HTR-8/SVneo (cell line): ENCODE measurements at places on chromosomes 12 and 14.
A peak's percentile ranks its signal among the peaks of the same experiment; 100 is the strongest.

- no peak for DNase-seq
Observed at GRCh38 chr12:48221645-48222044, 18.6 kb upstream of the OR10AD1 start.

DNA sequence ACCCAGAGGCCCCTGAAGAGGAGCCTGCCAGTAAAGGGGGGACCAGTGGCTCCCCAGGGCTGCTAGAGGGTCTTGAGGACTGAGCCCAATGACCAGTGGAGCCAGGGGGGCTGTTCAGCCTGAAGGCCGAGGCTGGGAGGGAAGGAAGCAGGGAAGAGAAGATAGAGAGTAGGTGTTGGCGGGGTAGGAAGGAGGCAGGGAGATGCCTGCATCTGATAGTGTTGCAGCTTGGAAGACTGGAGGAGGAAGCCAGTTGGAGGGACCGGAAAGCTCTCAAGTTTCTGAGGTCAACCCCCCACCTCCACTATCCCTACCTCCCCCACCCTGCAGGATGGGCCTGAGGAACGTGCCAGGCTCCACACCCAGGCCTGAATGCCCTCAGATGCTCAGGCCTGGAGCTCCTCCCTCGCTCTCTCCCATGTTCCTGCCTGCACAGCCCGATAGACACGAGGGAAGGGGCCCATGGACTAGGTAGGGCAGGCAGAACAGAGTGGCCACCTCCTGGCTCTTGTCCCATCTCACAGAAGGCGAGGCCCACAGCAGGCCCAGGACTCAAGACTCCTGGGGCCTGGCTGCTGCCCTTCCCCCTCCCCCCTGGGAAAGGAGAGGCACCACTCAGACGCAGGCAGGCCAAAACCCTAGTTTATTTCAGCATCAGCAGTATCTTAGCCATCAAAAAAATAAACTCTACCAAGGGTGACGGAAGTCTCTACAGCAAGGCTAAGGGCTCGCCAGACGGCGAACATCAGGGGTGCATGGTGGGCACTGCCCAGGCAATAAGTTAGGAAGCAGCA is 3.4 kb downstream of the CKB start:
- no peak for DNase-seq

- no peak for DNase-seq
Observed at GRCh38 chr14:91750634-91751198, 18.8 kb upstream of the CATSPERB start.

DNA sequence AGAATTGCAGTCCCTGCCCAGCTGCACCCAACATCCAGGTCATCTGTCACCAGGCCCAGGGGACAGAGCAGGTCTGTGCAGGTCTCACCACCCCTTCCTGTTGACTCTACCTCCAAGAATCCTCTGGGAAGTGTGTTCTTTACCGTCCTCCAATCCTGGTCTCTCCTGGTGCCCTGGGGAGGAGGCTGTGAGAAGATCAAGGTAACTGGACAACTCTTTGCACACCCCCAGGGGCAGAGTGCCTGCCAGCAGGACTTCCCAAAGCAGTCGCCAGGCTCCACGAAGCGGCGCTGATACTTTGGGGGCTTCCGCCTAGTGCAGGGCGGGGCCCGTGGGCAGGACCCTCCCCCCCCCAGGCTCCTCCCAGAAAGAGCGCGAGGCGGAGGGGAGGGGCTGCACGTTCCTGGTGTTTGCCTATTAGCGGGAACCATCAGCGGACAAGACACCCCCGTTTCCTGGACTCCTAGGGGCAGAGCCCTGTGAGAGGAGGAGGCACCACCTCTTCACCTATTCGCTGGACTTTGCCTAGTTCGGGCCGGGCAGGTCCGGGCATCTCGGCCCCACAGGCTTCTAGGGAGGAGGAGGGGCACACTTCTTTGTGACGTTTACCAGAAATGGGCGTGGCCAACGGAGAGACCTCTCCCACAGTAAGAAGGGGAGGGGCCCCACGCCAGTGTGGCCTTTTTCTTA is 918.0 kb downstream of the AACS start:
- no peak for DNase-seq

- peak; percentile 9 for DNase-seq
Observed at GRCh38 chr14:34872822-34873588, 2.2 kb downstream of the BAZ1A start.

- DNase-seq: no peak
Observed at GRCh38 chr14:40213701-40214100, 781.5 kb upstream of the FBXO33 start.

DNA sequence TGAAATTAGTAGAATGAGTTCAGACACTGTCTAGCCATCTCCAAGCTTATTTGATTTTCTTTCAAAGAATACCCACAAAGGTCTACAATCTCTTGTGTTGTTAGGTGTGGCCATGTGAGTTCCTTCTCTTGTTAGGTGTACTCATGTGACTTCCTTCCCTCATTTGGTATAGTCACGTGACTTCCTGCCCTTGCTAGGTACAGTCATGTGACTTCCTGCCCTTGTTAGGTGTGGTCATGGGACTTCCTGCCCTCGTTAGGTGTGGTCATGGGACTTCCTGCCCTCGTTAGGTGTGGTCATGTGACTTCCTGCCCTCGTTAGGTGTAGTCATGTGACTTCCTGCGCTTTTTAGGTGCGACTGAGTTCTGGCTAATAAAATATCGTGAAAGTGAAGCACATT is 179.6 kb downstream of the TMX1 start:
- DNase-seq: no peak

GRCh38 chr14:58732387-58732786 is 94.6 kb downstream of the DACT1 start:
- DNase-seq: no peak

DNA sequence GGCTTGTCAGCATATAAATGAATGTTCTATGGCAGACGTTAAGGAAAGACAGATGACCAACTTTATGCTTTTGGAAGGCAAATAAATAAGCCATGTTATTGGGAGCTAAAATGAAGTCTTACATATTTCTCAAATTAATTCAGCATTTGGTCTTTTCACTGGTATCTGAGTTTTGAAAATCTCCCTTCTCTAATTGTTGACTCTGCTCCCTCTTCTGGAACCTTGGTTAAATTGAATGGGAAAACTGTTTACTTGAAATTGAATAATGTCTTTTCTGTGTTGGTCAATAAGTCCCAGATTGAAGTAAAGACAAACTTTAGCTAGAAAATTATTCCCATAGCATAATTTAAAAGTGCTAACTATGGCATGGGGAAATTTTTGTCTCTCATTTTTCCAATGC is 38.7 kb downstream of the LGR5 start:
- no peak for DNase-seq

DNA sequence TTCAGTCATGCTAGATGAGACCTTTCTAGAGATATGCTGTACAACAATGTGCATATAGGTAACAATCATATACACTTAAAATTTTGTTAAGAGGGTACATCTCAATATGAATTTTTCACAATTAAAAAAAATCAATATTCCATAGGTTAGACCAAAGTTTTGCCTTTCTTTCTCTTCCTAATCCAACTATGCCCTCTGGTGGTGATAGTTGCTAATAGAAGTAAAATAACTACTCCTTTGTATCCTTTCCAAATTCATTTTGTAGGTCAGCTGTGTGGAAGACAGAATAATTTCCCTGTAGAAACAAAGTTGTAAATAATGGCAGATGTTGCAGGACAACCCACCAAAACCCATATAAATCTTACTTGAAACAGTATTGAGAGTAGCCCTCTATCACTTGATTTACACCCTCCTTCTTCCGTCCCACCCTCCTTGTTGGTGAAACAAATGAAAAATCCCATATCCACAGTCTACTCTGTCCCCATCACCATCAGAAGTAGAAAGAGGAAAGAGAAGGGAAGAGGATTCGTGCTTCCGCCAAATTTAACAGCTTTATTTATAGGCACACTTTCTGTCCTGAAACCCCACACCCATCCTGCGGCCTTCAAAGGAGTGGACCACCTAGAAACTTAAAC is 34.2 kb upstream of the KICS2 start:
- peak; percentile 51 for DNase-seq

DNA sequence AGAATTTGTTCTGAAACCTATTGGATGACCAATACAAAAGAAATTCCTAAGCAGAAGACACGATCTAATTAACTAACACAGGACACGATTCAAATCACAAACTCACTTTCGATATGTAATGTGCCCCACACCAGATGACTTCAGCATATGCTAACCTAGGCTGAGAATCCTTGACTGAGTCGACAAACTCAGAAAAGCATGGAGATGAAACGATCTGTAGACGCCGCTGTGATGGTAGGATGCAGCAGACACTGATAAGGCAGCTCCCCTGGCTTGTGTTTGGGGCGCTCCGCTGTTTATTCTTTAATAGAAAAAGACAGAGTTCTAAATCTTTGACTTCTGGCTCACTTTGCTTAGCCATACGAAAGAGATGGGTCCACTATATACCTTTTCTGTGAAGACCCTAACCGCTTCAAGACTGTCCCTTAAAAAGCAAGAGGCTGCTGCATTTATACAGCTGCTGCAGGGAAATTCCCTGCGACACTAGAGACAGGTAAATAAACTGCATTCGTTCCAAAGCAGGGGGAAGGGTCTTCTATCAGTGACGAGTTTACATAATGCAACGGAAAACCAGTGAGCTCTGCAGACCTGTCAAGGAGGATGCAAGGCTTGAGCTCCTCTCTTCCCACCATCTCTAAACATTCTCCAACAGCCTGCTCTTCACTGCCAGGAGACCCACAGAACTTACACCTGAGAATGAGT is 929 bp downstream of the CHD8 start:
- DNase-seq: no peak

DNA sequence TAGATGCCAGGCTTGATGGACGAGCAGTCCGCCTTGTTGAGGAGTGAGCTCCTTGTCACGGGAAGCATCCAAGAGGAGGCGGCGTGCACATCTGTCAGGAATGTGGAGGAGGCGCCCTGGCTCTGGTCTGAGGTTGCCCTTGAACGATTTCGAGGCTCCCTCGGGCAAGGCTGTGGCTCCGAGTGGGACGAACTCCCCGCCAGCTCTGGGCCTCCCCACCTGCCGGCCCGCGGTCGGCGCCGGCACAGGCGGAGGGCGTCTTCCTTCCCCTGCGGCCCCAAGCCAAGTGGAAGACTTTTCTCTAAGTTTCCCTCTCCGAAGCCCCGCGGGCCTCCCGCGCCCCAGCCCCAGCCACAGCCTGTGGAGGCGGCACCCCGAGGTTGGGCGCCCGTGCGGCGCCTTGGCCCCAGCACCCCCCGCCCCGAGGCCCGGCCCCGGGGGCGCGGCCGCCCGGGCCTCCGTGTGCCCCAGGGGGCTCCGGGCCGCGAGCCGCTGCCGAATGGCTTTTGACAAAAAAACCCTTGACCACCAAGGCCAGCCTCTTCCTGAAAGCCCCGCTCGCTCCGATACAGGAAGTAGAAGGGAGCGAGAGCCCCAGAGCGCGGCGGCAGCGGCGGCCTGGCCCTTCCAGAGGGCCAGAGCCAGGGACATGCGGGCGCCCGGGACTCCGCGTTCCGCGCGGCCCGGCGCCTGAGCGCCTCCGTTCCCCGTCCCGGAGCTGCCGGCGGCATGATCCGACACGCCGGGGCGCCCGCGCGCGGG is at the start of gene RIN3:
RIN3 (plus strand) TSS at position 578 of the 762 bp plus-strand sequence; CDS start at position 730, 152 bp downstream.
- peak; percentile 43 for DNase-seq

- DNase-seq: no peak
Observed at GRCh38 chr14:89493877-89494634, 77.0 kb upstream of the FOXN3 start.

GRCh38 chr14:97311411-97311810 is 514.2 kb downstream of the VRK1 start:
- DNase-seq: no peak

- DNase-seq: no peak
Observed at GRCh38 chr12:117073611-117074010, 25.6 kb downstream of the TESC start.

- DNase-seq: no peak
Observed at GRCh38 chr14:63277591-63278183, 41.0 kb downstream of the GPHB5 start.

- DNase-seq: no peak
Observed at GRCh38 chr12:15631007-15631715, 158.0 kb downstream of the EPS8 start.

DNA sequence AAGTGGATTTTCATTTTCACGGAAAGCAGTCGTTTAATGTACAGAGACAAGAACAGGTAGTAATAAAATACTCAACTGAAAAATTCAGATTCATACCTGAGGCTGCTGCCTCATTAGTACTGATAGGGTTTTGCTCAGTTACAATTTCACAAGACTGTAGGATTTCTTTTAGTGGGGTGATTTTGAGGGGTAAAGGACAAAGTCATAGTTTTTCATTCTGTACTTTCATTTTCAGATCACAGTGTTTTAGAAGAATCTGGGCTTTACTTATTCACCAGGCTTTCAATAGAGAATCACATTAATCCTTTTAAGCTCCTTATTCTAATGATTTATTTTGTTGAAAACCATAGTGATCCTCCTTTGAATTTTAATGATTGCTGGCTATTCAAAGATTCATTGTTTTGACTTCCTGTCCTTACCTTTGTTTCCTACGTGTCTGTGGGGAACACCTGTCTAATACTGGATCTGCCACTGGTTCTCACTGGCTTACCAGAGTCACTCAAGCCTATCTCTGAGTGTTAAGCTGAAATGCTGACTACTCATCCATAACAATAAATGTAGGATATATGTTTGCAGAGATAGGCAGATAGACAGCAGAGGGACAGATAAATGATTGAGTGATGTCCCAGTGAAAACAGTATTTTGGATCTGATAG is 243.8 kb upstream of the NPAS3 start:
- DNase-seq: no peak

DNA sequence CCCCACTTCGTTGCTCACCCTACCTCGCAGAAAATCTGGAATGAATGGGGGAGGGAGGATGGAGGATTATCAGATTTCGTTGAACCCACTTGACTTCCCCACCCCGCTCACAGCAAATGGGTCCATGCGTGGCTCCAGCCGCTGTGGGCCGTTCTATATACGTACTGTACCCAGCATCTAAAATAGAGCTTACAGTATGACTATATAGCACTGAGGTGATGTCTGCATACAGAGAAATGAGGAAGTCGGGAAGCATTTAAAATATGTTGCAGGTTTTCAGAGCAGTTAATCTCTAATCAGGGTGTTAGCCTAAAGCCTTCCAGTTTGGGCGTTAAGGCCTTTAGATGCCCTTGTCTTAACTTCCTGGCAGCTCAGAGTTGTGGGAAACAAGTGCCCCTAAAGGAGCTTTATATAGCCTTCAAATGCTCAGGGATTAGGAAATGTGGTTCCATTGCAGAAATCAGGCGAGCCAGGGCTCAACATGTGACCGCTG is 1.4 kb downstream of the BICDL1 start:
- no peak for DNase-seq

DNA sequence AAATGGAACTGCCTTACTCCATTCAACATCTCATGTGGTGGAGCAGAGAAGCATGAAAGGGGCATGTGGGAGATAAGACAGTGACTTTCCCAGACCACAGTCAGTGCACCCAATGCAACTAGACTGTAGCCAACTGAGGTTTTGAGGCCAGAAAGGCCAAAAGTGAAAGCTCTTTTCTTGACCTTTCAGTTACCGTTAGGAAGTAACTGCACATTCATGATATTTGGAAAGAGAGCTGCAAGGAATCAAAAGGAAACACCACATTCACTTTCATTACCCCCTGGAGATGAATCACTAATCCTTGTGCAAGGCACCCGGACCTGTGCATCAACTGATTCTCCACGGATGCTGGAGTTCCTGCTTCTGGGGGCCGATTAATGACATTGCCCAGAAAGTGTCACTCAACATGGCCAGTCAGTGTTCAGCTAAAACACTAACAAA is 72.9 kb upstream of the ELK3 start:
- DNase-seq: no peak
